ENCODE measurements at places on chromosomes 16 and 17. TPM values are rescaled to one million over a fixed set of nuclear protein-coding genes. Genes with fewer than 3 reads are reported as not detected.

TMC7 gene
- 6.2 TPM for total RNA-seq

KRT33A gene
- not detected for total RNA-seq

TPSB2 gene
- not detected for total RNA-seq

NACA2 gene
- total RNA-seq, result not detected

NLGN2 gene
- total RNA-seq, result 19.7 TPM

KCNJ18 gene
- total RNA-seq, result not detected

AMDHD2 gene
- 14.7 TPM for total RNA-seq

GOSR2 gene
- 38.0 TPM for total RNA-seq

TIMP2 gene
- total RNA-seq, result 234 TPM

CD300E gene
- total RNA-seq, result not detected

NFE2L1 gene
- total RNA-seq, result 140 TPM

OR2C1 gene
- total RNA-seq, result not detected

Measured in A549 treated with dexamethasone at 1 μM for 4 hours (cell line).